NB4 (cell line): ENCODE measurements at places on chromosomes 11 and 22.
A peak's percentile ranks its signal among the peaks of the same experiment; 100 is the strongest.

DNA sequence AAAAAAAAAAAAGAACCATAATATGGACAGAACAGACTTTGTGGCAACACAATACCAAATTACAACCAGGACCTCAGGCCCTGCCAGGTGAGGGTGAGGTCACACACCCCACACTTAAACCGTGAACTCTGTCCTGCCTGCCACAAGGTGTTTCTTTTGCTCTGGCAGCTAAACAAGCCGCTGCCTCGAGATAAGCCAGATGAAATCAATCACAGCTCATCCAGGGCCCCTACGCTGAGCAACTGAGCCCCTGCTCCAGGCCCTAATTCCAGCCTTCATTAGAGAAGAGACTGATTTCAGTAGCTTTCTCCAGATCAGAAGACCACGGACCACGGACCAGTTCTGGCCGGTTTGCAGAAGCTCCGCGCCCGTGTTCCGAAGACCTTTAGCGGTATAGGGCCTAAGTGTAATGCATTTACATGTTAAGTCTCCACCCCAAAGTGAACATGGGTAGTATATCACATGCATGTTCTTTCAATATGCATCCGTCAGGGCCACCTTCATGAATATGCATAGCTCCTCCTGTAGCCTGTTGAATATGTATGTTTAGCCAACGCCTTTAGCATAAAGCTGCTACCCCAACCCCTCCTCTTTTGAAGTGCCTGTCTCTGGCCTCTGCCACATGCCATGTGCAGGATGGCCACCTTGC lies 14.8 kb upstream of the RAC2 start:
- DNase-seq: no peak

DNA sequence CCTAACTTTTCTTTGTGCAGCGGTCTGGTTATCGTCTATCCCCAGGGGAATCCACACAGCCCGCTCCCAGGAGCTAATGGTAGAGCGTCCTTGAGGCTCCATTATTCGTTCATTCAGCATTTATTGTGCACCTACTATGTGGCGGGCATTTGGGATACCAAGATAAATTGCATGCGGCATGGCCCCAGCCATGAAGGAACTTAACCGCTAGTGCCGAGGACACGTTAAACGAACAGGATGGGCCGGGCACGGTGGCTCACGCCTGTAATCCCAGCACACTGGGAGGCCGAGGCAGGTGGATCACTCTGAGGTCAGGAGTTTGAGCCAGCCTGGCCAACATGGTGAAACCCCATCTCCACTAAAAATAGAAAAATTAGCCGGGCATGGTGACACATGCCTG lies 11.2 kb downstream of the TMEM121B start:
- DNase-seq: peak; percentile 8

- no peak for DNase-seq
Observed at GRCh38 chr11:47410370-47411264, 2.2 kb downstream of the SLC39A13 start.

- DNase-seq: no peak
Observed at GRCh38 chr11:80519596-80520506, 1079.0 kb upstream of the TENM4 start.

DNA sequence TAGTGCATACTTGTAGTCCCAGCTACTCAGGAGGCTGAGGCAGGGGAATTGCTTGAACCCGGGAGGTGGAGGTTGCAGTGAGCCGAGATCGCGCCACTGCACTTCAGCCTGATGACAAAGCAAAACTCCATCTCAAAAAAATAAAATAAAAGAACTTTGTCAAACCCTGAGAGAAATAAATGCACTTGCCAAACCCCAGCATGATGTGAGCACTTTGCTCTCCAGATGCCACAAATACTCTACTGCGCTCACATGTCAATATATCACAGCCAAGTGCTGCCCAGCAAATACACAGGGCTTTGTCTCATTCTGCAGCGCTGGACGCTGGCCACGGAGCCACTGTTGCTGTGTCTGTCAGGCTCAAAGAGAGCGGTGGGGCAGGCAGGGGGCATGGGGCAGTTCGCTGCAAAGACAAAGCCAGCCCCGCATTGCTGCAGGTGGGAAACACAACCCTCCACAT lies 45.1 kb downstream of the AHNAK start:
- no peak for DNase-seq

DNA sequence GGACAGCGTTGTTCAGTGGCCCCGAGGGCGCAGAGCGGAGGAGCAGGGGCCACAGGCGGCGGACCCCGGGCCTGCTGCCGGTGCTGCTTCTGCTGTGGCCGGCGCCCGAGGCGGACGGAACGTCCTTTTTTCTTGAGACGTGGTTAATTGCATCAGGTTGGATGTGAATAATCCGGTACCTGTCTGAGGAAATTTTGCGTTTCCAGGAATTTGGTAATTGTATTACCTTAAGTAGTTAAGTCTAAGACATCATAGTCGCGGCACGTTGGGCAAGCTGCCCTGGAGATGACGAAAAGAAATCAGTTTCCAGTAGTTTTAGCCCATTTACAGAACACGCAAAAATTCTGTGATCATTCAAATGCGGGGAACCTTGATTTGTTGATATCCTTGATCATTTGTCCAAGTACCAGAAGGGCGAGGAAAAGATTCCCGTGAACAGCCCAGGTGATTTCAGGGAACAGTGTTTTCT lies 789 bp downstream of the SPECC1L start:
- DNase-seq: no peak

DNA sequence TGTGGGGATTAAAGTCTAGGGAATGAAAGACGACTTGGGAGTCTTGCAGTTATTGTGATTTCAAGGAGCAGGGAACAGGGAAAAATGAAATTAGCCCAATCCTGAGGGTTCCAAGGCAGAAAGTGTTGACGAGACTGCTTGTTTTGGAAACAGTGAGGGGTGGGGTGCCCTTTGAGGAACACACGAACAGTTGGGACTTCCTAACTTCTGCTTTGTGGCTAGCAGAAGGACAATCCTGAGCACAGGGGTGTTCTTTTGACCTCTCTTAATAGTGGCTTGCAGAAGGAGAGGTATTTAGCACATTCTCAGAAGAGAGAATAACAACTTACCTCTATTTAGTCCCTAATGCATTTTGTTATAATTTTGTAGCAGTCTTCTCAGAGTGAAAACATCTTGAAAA lies 545.9 kb upstream of the ARHGAP42 start:
- no peak for DNase-seq

GRCh38 chr11:121225382-121225781 lies 67.2 kb upstream of the SC5D start:
- DNase-seq: no peak

GRCh38 chr11:125956391-125957134 lies 10.7 kb downstream of the VSIG10L2 start:
- DNase-seq: no peak

DNA sequence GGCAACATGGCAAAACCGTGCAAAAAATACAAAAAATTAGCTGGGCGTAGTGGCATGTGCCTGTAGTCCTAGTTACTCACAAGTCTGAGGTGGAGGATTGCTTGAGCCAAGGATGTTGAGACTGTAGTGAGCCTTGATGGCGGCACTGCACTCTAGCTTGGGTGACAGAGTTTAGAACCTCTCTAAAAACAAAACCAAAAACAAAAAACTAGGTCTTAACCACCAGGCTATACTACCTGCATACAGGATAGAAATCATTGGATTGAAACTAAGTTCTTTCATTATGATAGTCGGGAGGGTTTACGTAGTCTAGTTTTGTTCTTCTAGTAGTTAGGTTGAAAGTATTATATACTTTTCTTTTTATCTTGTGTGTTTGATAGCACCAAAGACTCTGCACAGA lies 5.8 kb downstream of the RNF214 start:
- DNase-seq: no peak

DNA sequence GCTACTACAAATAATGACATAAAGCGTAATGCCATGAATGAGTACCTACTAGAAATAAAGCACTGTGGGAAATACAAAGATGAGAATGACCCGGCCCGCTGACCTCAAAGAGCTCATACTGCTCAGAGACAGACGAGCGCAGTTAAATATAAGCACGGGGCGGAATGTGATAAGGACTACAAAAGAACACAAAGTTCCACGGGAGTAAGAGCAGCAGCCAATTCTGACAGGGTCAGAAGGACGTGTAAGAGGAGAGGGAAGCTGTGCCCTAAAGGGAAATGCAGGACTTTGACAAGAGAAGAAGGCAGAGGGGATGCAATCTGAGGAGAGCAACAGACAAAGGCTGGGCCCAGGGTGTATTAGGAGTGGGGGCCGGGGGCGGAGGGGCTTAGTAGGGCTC lies 314.6 kb downstream of the LARGE1 start:
- no peak for DNase-seq

DNA sequence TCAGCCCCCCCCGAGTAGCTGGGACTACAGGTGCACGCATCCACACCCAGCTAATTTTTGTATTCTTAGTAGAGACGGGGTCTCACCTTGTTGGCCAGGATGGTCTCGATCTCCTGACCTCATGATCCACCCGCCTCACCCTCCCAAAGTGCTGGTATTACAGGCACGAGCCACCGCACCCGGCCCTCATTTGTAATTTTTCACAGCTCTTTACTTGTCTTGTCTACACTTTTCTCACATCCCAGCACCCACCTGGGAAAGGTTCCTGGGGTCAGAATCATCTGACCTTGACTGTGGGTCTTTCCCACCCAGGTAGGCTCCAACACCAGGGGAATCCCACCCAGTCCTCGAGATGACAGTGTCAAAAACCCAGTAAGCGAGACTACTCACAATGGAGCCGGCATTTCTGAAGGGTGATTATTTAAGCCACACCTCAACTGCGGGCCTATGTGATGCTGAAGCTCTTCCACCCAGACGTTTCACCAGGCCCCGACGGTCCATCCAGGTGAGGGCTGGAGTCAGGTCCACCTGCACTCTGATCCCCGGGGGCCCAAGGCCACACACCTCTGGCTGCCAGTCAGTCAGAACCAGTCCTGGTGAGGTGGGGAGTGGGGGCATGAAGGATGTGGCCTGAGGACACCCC lies 23.4 kb downstream of the CELSR1 start:
- no peak for DNase-seq
